ENCODE measurements at places on chromosomes 3 and 15.
A peak's percentile ranks its signal among the peaks of the same experiment; 100 is the strongest.

DNA sequence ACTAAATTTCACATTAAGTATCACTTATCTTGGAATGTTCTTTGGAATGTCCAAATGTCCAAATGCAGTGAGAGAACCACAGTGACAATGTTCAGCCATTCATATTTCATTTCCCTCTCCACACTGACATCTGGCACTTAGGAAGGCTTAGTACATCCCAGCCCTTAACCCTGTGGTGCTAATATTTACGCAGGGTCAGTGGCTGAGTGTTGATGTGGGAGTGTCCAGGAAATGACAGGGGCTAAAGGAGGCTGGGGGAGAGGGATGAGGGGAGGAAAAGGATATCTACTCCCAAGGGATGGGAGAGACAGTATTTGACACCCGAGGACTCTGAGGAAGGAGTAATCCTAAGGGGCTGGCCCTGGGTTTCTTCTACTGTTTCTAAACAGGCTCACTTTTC lies 14.1 kb upstream of the CCR4 start:
- DNase-seq: no peak

GRCh38 chr3:61761694-61762430 lies 200.5 kb downstream of the PTPRG start:
- no peak for DNase-seq

DNA sequence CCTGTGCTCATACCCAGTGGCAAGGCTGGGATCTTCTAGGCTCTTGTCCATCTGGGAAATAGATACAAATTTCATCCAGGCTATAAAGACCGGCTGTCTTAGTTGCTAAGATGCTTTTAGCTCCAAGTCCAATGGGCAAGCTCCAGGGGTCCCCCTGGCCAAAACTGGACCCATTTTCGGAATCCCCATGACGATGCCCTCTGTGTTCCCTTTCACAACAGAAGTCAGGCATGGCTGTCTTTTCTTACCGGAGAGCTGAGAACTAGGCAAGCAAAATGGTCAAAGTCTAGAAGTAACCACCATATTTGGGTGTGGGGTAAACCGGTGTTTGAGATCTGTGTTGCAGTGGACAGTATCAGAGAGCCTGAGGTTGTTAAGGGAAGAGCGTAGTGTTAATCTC lies 1.0 kb downstream of the GLYCTK start:
- no peak for DNase-seq

GRCh38 chr15:75420698-75421097 lies 30.8 kb downstream of the SIN3A start:
- DNase-seq: no peak

- no peak for DNase-seq
Observed at GRCh38 chr15:55074431-55074830, 122.3 kb downstream of the RSL24D1 start.

DNA sequence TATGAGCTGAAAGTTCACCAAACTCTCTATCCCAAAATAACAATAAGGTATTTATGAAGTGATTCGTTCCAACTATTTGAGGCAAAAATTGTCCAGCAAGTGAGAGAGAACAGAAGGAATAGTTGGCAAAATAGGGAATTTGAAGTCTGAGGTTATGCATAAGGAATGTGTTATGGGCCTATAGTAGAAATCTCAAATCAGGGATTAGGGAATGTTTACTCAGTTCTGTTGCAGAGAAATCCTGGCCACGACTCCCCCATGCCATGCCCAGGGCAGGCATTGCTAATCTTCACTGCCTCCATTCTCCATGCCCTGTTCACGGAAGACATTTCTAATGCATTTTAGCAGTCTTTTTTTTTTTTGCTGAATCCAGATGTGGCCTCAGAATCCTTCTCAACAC lies 58.6 kb downstream of the FLNB start:
- DNase-seq: no peak

DNA sequence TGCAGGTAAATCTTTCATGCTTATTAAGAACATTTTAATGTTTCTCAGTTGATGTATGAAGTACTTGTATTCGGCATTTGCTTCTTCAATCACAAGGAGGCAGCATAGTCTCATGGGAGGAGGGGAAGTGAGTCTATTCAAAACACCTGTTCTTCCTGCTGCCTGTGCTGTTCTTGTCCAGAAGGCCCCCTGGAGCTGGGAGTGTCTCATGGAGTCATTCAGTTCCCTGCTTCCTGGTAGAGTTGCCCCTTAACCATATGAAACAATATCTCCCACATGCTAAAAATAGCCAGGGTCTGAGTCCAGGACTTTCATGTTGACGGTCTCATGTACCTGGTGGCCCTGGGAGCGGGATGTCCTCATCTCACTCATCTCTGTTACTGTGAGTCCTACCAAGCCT lies 15.5 kb upstream of the PPP1R2 start:
- peak; percentile 10 for DNase-seq

- DNase-seq: no peak
Observed at GRCh38 chr15:39114690-39115378, 466.0 kb upstream of the THBS1 start.

DNA sequence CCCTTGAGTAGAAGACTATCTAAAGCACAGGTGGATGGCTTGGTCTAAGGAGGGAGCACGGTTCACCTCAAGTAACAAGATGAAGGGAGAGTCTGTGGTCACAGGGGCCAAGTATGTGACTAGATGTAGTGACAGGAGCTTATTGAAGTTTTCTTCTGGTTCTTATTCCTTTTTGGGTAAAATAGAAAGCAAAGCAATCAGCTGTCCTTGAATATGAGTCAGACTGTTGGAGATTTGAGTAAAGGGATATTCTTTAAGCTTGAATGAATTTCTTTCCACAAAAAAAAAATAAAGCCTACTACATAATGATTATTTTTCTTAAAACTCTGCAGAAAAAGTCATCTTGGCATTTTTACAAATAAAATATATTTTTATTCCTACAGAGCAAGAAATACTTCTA lies 1.5 kb upstream of the CNTN6 start:
- no peak for DNase-seq

GRCh38 chr3:55486101-55486856 lies 827 bp downstream of the WNT5A start:
- no peak for DNase-seq

GRCh38 chr3:49295489-49296058 lies 18.5 kb upstream of the C3orf62 start:
- DNase-seq: no peak

DNA sequence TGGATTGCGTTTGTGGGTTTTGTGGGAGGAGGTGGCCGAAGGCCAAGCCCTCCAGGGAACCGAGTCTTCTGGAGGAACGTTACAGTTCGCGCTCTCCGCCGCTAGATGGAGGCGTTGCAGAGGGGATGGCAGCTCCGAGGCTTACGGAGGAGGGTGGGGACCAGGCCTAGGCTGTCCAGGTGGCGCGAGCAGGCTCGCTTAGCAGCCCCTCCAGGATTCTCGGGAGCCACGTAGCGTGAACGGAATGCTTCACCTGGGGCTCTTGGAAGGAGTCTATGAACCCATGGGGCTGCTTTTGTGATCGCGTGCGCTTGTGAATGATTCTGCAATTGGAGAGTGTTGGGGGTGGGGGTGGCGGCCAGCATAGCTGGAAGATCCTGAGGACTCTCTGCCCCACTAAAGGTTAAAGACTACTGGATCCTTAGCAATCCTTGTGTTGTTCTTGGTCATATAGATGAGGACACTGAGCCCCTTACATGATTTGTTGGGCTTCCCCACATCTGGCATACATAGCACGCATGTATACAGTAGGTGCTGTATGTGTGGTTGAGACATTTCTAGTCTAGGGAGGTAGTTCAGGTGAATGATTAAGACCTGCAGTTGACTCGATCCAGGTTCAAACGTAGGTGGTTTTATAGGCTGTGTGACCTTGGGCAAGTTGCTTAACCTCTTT lies 25.7 kb downstream of the FAM3D start:
- DNase-seq: peak; percentile 13

DNA sequence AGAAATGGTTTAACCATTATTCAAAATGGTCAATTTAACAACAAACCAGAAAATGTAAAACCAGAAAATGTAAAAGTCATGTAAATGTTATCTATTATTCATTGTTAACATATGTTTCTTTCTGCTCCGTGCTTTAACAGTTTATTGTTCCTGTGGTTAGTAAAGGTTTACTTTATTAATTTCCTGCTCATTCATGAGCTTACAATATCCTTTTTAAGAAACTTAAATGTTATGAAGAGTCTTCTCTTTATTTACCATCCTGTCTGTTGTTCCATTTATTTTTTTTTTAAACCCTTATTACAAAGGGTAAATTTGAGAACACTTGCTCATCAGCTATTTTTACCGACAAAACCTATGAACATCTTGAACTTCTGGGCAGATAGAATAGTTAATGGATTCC lies 148.1 kb downstream of the GHSR start:
- DNase-seq: no peak

GRCh38 chr3:144178607-144179006 lies 207.0 kb downstream of the DIPK2A start:
- no peak for DNase-seq

DNA sequence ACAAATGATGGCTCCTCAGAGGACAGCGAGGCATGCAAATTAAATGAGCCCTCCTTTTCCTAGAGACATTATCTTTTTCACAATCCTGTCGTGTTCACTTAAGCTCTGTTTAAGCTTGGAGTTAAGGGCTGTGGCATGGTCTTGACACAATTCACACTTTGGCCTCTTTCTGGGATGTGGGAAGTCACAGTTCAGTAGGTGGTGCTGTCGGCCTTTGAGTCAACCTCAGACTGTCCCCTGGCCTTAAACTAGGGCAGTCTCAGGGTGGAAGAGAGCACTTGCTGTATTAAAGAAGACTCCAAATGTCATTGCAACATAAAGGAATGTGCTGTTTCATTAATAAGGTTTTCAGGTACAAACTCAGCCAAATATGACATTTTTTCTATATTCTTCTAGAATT lies 351.0 kb downstream of the MCTP2 start:
- DNase-seq: no peak

DNA sequence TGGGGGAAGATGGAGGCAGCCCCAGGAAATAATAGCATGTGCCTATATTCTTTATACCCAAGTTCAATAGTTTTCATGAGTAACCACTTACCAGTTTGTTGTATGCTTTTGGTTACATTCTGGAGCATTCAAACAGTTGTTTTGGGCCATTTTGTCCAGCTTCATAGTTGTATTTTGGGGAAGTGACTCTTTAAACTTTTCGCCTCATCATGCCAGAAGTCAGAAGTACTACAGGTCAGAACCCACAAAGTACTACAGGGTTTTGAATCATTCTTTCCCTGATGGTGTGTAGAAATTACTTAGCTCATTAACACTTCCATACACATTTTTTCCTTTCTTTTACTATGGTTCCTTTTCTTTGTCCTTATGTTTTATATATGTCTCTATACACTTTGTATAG lies 210.6 kb downstream of the ARPP21 start:
- no peak for DNase-seq

GRCh38 chr3:152968388-152969024 lies 133.6 kb downstream of the P2RY1 start:
- no peak for DNase-seq

GRCh38 chr15:41789662-41790061 lies 15.4 kb downstream of the MAPKBP1 start:
- DNase-seq: no peak

DNA sequence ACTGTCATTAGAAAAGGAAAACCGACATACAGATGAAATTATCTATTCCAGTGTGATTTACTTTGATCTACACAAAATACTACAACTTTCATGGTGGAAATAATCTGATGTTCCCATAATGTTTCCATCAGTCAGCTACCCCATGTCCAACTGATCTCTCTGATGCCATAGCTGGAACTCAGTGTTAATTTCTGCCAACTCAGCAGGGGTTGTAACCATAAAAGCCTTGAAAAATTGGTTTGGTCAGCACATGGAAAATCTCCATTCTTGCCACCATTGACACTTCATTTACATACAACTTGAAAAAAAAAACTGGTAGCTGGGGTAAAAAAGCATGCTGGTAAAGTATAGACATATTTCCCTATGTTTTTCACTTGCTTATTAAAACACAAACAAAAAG lies 1463.7 kb downstream of the OTOL1 start:
- no peak for DNase-seq

DNA sequence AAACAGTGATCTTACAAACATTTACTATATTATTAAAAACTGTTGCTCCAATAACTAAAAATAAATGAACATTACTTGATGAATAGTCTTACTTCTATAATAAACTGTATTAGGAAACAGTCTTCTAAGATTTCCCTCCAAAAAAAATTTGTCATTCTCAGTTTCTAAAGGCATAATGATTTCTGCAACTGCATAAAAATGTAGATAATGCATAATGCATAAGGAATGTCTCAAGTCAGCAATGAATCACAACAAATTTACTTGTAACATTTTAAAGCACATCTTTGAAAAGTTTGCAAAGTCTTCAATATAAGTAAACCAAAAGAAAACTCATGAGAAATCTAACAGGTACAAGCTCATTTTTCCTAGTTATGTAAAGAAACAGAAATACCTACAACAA lies 113.5 kb downstream of the VPS13C start:
- peak; percentile 0 for DNase-seq

GRCh38 chr3:56130036-56130435 lies 338.2 kb downstream of the ERC2 start:
- DNase-seq: no peak

DNA sequence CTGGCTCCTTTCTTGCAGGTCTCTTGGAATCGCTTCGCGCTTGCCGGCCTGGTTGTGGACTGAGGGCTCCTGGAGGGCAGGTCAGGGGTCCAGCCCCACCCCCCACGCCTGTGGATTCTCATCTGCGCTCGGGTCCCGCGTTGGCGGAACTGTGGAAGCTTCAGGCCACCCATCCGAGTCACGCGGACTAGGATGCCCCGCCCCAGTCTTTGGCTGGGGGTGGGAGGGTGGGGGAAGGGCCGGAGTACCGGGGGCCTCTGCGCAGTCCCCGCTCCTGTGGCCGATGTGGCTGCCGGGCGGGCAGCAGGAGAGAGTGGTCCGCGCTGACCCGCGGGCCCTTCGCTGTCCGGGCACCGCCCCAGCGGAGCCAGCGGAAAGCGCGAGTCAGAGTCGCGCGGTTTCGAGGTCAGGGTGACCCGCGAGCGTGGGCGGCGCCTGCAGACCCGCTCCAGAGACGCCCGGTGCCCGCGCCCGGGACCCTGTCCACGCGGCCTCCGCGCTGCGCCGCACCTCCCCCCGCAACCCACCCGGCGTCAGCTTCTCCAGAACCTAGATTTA lies 114.2 kb downstream of the KLF13 start:
- DNase-seq: no peak

- DNase-seq: no peak
Observed at GRCh38 chr15:51758645-51759044, 7.2 kb downstream of the TMOD2 start.

GRCh38 chr3:153614563-153614962 lies 452.5 kb downstream of the RAP2B start:
- peak; percentile 87 for DNase-seq

GRCh38 chr3:14412831-14413380 lies 10.5 kb downstream of the SLC6A6 start:
- no peak for DNase-seq

DNA sequence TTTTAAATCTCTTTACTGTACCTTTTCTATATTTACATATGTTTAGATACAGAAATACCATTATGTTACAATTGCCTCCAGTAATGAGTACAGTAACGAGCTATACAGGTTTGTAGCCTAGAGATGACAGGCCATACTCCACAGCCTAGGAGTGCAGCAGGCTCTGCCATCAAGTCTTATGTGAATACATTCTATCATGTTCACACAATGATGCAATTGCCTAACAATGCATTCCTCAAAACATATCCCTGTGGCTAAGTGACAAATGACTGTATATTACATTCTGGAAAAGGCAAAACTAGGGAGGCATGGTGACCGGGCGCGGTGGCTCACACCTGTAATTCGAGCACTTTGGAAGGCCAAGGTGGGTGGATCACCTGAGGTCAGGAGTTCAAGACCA lies 192.4 kb upstream of the IGF1R start:
- no peak for DNase-seq
